ENCODE measurements at places on chromosomes 1 and 21. TPM values are rescaled to one million over a fixed set of nuclear protein-coding genes. Genes with fewer than 3 reads are reported as not detected.

DNA sequence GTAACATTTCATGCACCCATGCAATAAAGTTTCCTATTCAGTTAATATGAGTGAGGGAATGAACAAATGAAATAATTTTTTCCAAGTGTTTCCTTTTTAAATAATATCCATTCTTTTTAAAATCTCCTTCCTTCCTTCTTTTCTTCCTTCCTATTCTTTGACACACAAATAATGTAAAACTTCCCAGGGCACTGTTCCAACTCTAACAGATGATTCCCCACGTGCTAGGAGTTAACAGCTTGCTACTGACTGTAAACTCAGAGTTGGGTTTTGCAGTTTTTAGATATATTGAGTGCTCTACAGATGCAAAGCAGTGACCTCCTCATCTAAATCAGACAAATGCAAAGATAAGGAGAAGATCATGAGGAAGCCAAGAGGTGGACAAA, 54.0 kb upstream of the POU2F1 start:
- H3K27ac ChIP-seq, result no peak overlapping the region
- no peaks in the 10 kb centered on the region for H3K4me1 ChIP-seq
- no peak overlapping the region for H3K4me3 ChIP-seq
- peaks cover 10% of the 10 kb centered on the region for H3K27me3 ChIP-seq

DNA sequence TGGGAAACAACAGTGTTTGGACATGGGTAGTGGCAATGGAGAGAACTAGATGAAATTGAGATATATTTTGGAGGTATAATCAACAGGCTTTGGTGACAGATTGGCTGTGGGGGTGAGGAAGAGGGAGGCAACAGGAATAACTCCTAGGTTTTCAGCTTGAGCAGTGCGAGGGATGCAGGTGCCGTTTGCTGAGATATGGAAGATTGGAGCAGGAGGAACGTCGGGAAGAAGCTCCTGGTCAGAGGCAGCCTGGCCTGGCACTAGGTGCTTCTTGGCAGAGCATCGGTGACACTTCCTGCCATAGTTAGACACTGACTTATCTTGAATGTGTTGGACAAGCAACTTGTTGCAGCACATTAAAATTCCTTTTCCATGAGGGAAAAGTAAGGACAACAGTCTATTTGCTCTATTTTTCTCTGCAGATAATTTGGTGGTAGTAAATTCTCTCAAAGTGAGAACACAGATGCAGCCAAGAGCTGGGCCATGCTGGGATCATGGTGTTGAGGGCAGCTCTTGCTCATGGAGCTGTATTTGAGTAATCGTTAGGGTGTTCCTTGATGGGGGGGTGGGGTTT, 21.5 kb upstream of the MYSM1 start:
- H3K36me3 ChIP-seq, result no peaks in the 10 kb centered on the region
- no peak overlapping the region for H3K4me3 ChIP-seq
- no peaks in the 10 kb centered on the region for H3K27me3 ChIP-seq
- H3K27ac ChIP-seq, result no peak overlapping the region

Gene ALX3
- total RNA-seq, result not detected

- H3K4me1 ChIP-seq, result no peaks in the 10 kb centered on the region
- no peaks in the 10 kb centered on the region for H3K36me3 ChIP-seq
- H3K27ac ChIP-seq, result no peak overlapping the region
- no peaks in the 10 kb centered on the region for H3K27me3 ChIP-seq
- no peak for DNase-seq
Measured at GRCh38 chr1:234265861-234266260, 107.4 kb upstream of the COA6 start.

DNA sequence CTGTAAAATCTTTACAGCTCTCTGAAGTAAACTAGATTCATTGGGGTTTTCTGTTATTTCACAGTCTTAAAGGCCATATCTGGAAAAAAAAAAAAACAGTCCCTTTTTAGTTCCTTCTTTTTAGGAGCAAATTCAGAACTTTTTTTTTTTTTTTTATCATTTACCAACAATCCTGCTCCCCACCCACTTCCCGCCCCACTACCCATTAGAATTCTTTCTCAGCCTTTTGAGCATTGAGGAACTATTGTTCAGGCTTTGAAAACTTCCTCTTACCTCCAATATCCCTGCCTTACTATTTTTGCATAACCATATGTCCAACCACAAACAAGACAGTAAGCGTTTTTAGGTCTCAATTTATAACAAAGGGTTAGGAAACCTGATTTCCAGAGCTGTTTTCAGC, 330.1 kb downstream of the PLPP3 start:
- H3K4me1 ChIP-seq, result no peaks in the 10 kb centered on the region
- DNase-seq, result peak; percentile 14
- no peaks in the 10 kb centered on the region for H3K36me3 ChIP-seq

Measured in CD4-positive, alpha-beta T cell (primary cell).